Small intestine (tissue), 16 donors: ENCODE measurements at places on chromosomes 5 and 9. TPM values are rescaled to one million over a fixed set of nuclear protein-coding genes. Genes with fewer than 3 reads are reported as not detected.

PRUNE2 gene
- polyA plus RNA-seq: 1.6 TPM

FSTL4 gene
- 1.5 TPM for polyA plus RNA-seq

DBH gene
- polyA plus RNA-seq: not detected

SPATA31D4 gene
- 0.01 TPM for polyA plus RNA-seq

MEIKIN gene
- polyA plus RNA-seq: 3.8 TPM

TESK1 gene
- polyA plus RNA-seq: 22.4 TPM

CDH9 gene
- polyA plus RNA-seq: 3.5 TPM

TRPM3 gene
- polyA plus RNA-seq: 0.47 TPM

TPD52L3 gene
- not detected for polyA plus RNA-seq

SV2C gene
- not detected for polyA plus RNA-seq

OBP2B gene
- not detected for polyA plus RNA-seq

CYSRT1 gene
- polyA plus RNA-seq: 70.0 TPM

OR1J2 gene
- polyA plus RNA-seq: not detected

MARCHF3 gene
- 4.3 TPM for polyA plus RNA-seq

SPINK6 gene
- polyA plus RNA-seq: not detected

TMC1 gene
- 0.12 TPM for polyA plus RNA-seq

CD180 gene
- polyA plus RNA-seq: 0.54 TPM

FREM1 gene
- 14.5 TPM for polyA plus RNA-seq

TAF11L5 gene
- not detected for polyA plus RNA-seq

PGGT1B gene
- polyA plus RNA-seq: 22.2 TPM

ANKRD20A1 gene
- polyA plus RNA-seq: 1.3 TPM

IFNE gene
- polyA plus RNA-seq: 0.73 TPM

RNF145 gene
- polyA plus RNA-seq: 47.3 TPM

ADGRV1 gene
- polyA plus RNA-seq: 2.7 TPM

COL5A1 gene
- 1.4 TPM for polyA plus RNA-seq

FANCC gene
- 5.9 TPM for polyA plus RNA-seq

PROB1 gene
- polyA plus RNA-seq: 1.0 TPM

PHF24 gene
- polyA plus RNA-seq: 0.15 TPM

ANKRD18A gene
- 1.2 TPM for polyA plus RNA-seq

FOXD4 gene
- polyA plus RNA-seq: not detected

LEAP2 gene
- 2.2 TPM for polyA plus RNA-seq

ELOVL7 gene
- polyA plus RNA-seq: 18.6 TPM

C9orf72 gene
- polyA plus RNA-seq: 27.6 TPM

FGF1 gene
- polyA plus RNA-seq: 2.8 TPM

NUTM2G gene
- not detected for polyA plus RNA-seq

ALDOB gene
- polyA plus RNA-seq: 1,577 TPM

PCDH12 gene
- under 0.01 TPM for polyA plus RNA-seq
